Fibroblast of lung (primary cell): ENCODE measurements at places on chromosomes 5 and 9.

DNA sequence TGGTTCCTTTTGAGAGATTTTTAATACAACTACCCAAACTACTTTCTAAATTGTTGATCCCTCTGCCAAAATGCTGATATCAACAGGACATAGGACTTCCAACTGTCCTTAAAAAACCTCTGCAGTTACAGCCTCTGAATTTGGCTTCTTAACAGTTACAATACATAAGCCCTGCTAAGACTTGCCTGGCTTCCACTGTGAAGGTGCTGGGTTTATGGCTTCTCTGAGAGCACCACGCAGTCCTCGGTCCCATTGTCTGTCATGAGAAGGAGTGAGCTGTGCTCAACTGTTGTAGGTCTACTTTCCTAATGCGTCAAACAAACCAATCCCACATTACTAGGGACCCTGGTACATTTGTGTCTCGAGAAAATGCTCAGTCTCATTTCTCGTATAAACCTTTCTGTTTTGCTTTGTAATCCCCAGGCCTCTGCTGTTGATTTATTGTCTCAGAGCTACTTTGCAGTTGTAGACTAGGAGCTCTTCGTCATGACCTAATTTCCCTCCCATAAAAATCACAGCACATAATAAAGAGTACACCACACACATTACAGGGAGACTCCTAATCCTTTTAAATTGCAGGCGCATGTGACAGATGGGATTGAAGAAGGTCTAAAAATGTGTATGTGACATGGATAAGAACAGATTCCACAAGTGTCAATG lies 274.9 kb downstream of the NR3C1 start:
- DNase-seq, result no peak

GRCh38 chr9:136355616-136356557 lies 7.7 kb downstream of the DNLZ start:
- no peak for DNase-seq

DNA sequence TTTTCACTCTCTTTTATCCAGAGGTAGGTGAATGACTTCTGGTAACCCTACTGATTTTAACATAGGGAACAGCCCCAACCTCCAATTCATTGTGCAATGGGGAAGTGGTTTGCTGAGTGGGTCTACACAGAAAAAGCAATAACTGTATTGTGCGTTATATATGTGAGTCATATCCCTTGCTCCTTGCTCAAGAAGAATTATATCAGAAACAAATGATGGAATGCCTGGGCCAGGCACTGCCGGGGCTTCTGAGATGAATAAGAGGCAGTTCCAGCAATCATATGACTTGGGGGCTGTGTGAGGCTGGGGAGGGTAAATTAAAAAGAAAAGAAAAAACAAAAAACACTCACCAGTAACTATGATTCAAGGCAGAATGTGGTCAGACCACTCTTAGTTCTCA lies 79.2 kb upstream of the ABCA1 start:
- DNase-seq, result peak; percentile 96

- DNase-seq, result no peak
Observed at GRCh38 chr9:28365020-28365640, 791.8 kb upstream of the C9orf72 start.

GRCh38 chr9:33184963-33185362 lies 17.8 kb upstream of the B4GALT1 start:
- no peak for DNase-seq

DNA sequence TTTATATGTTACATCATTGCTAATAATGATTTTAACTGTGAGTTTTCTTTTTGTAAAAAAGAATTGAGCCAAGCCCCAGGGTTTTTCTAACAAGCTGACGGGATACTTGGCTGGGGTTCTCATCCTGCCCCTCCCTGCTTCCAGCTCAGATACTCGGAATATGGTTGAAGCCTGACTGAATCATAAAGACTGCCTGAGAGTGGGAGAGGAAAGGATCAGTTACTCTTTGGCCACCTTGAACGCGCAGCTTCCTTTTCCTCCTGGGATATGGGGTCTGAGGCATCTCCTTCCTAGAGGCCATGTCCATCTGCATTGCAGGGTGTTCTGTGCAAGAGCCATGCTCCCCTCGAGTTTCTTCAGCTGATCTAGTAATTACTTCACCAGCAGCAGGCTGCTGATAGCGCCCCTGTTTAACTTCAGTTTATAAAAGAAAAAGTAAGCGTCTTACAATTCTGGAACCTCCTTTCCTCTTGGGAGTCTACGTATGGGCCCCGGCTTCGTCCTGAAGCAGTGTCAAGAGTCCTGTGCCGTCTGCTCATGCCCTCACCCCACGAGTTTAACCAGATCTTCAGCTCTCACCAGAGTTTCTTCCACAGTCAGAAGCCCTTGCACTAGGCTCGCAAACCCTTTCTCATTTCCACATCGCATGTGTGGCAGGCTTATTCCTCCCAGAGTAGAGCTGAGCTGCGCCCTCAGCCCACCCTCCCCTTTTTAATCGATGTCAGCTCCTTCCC lies 130.0 kb downstream of the MVB12B start:
- DNase-seq, result peak; percentile 53

GRCh38 chr5:15645381-15646160 lies 145.6 kb downstream of the FBXL7 start:
- DNase-seq, result peak; percentile 12

- DNase-seq, result no peak
Observed at GRCh38 chr9:128636024-128636390, 20.6 kb downstream of the DYNC2I2 start.

DNA sequence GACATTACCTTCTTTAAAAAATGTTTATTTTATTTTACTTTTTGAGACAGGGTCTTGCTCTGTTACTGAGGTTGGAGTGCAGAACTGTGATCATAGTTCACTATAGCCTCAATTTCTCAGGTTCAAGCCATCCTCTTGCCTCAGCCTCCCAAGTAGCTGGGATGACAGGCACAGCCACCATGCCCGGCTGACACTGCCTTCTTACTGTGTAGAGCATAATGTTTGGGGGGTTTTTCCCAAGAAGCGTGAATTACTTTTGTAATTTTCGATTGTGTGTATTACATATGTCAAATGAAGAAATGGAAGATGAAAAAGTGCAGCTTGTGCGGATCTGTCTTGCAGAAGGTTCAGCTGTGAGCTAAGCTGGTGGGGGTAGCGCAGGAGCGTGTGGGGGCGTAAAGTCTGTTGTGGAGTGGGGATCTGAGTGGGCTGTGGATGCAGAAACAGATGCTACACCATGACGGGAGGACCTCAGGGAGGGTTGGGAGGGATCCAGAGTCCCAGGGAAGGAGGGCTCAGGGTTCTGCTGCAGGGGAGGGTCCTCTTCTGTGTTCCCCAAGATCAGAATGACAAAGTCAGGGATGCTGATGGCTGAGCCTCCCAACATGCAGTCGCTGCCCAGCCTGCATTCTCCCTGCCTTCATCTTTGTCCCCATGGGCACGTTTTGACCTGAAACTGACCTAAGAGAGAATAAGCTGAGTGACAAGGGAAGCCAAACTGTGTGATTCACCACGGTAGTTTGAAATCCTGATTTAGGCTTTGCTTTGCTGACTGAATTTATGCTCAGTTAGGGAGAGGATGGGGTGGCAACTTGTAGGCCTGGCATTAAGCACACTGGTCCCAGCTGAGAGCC lies 6.8 kb upstream of the ANKRD33B start:
- DNase-seq, result no peak

- DNase-seq, result peak; percentile 52
Observed at GRCh38 chr9:88660611-88661010, 125.6 kb downstream of the NXNL2 start.

DNA sequence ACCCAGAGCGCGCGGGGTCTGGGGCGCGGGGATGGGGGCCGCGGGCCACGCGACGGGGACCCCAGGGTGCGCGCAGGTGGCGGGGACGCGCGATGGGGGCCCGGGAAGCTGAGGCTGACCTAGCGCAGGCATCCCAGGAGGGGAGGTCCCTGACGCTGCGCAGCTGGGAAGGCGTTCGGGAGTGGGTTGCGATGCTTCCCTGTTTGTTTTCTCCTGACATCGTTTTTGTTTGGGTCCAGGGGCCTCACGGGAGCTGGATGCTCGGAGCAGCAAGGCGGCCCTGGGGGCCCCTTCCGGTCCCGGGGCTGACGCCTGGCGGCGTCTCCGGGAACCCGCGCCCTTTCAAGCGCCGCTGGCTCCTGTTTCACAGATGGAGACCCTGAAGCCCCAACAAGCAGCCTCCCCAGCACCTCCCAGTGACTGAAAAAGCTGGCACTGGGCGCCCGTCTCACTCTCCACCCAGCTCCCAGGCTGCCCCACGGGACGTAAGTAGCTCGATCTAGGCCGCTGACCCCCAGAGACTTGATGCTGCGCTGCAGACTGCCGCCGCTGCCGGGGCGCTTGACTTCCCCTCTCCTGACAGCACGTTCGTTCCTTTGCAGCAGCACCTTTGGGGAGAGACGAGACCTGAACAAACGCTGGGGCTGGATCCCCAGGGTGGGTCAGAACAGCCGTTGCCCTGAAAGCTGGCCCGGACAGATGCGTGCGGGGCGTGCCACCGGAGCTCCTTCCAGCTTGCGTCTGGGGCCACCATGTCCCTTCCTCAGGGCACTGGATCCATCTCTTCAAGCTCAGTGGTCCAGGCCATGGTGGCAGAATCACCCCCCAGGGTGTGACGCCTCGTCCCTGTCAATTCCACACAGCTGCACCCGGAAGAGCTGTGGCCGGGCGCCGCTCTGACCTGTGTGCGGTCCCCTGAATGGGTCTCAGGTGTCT lies 593 bp downstream of the BRD3OS start:
- DNase-seq, result peak; percentile 42

GRCh38 chr5:65925601-65926275 lies 637 bp upstream of the ERBIN start:
- DNase-seq, result peak; percentile 88

- DNase-seq, result peak; percentile 71
Observed at GRCh38 chr9:115845648-115846312, 307.8 kb upstream of the PAPPA start.

- DNase-seq, result no peak
Observed at GRCh38 chr5:7405277-7405676, 9.3 kb downstream of the ADCY2 start.

DNA sequence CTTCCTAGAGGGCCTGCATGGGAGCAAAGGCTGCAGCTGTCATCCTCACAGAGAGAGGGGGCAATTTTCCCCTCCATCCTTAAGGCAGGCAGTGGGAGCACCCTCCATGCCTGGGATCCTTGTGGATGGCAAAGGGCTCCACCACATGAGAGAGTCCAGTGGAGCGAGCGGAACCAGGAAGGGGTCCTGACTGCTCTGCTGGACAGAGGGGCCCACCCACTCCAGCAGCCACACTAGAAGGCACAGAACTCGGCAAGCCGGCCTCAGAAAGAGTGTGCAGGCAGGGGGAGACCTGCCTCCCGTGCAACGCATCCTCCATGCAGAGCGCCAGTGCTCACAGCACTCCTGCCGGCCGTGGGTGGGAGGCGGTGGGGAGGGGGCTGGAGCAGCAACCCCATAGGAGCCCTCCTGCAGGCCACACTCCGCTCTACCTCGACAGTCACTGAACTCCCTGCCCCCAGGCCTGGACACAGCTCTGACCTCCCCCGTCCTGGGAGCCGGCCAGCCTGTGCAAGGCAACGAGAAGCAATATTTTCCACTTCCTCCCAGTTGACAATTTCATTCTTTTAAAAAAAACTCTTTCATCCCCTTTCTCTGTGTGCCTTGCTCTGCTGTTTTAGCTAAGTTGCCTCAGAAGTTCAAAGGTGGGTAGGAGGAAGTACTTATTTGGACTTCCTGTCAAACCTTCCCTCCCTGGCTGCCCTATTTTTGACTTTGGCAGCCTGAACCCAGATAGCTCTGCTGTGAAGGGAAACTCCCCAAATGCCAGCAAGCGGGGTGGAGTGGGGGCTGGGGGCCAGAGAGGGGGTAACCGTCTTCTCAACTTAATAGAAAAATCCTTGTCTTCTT lies 5.3 kb upstream of the LCP2 start:
- DNase-seq, result no peak

- DNase-seq, result no peak
Observed at GRCh38 chr9:93620041-93620506, 43.7 kb downstream of the PHF2 start.

- DNase-seq, result peak; percentile 14
Observed at GRCh38 chr5:73120222-73121118, at the start of gene TMEM171. Gene TMEM171, plus strand, starts transcription at chr5:73120575. Its CDS starts 2,799 bp downstream, at chr5:73123374.

DNA sequence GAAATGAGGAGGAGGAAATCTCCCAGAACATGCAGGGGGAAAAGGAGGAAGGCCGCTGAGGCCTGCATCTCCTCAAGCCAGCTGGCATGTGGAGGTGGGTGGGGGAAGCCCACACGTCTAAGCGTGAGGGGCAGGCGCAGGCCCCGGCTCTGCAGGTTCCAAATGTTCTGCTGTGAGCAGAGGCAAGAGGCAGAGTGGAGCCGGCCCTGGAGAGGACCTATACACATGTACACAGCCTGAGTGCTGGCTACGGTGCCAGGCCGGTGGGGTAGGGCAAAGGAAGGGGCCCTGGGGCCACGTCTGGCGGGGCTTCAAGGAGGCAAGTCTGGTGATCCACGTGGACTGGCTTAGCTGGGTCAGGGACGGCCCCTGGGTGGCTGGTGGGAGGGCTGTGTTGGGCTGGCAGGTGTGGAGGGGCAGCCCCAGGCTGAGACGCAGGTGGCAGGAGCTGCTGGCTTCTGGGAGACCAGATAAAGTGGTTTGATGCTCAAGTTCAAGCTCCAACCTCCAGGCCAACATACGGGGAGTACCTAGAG lies 26.4 kb downstream of the LPCAT1 start:
- no peak for DNase-seq

DNA sequence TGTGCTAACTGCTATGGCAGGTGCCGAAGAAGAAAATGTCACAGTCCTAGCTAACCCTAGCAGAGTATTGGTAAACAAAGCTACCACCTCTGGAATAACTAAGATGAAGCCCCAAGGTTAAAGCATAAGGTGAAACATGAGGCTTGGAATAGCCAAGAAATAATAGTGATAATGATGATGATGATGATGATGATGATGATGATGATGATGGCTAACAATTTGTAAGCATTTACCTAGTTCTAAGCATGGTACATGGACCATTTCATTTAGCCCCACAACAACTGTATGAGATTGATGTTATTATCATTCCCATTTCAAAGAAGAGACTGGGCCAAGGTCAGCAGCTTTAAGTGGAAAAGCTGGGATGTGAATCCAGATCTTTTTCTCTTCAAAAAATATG lies 35.3 kb downstream of the SH3RF2 start:
- no peak for DNase-seq

DNA sequence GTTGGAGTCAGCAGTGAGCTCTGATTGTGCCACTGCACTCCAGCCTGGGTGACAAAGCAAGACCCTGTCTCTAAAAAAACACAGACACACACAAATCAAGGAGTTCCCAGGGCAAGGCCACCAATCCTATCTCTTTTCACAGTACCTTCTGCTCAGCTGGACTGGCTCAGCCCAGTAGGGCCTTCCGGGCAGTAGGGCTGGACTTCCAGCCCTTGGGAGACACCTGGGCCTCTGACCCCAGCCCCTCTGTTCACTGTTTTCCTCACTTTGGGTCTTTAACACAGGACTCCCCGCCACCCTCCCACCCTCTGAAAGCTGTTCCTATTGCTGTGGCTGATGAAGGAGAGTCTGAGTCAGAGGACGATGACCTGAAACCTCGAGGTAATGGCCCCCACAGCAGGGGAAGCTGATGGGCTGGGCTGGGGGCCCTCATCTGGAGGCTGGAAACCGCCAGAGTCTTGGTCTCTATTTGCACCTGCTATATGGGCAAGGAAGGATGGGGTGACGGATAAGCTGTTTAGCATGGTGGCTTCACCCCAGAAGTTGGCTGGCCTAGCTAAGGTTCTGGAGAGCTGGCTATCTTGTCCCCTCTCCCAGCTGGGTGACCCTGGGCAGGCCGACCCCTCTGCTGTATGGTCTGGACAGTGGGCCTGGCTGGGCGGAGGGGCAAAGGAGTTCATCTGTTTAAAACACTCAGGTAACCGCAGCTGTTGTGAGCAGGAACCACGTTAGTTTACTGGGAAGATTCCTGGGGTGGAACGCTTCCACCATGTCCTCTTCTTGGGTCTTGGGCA lies 25.6 kb downstream of the USP20 start:
- no peak for DNase-seq
